RWPE2 (cell line): ENCODE measurements at places on chromosomes 11 and 22.

DNA sequence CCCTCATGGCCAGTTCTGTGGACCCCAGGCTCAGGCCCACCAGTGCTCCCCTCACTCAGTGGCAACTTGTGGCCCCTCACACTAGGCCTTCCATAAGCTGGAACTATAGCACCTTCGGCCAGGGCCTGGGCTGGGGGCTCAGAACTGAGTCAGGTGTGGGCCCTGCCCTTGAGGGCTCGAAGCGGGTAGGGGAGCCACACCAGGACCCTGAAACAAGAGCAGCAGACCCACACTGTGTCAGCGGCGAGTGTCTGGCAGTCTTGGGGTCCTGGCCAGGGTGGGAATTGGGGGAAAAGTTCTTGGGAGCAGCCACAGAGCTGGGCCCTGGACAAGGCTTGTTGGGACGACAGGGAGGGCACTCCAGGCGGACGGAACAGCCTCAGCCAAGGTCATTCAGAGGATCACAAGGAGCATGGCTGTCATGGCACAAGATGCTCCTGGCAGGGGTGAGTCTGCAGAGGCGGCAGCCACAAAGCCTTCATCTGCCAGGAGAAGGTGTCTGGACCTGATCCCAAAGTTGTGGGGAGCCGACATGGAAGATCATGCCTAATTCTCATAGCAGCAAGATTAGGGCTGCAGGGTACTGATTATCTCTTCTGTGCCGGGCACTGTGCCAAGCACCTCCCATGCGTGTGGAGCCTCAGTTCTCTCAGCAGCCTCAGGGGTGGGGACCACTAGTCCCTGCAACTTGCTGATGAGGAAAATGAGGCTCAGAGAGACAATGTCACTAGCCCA is 50.7 kb downstream of the SHISAL1 start:
- peak; percentile 23 for DNase-seq

DNA sequence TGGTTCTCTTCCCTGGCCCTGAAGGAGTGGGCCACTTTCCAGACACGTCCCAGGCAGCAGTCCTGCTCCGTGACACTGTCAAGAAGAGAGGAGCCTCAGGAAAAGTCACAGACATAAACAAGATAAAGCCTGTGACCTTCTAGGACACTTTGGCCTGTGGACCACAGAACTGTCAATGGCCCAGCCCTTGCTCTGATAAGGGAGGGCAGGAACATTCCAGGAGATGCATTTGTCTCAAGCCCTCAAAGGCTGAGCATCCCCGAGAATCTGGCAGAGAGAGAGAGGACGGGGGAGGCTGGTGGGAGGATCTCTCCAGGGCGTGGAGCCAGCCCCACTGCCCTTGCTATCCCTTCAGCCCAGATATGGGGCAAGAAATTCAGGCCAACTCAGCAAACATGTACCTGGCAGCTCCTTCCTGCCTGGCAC is 476.4 kb downstream of the INSC start:
- no peak for DNase-seq

DNA sequence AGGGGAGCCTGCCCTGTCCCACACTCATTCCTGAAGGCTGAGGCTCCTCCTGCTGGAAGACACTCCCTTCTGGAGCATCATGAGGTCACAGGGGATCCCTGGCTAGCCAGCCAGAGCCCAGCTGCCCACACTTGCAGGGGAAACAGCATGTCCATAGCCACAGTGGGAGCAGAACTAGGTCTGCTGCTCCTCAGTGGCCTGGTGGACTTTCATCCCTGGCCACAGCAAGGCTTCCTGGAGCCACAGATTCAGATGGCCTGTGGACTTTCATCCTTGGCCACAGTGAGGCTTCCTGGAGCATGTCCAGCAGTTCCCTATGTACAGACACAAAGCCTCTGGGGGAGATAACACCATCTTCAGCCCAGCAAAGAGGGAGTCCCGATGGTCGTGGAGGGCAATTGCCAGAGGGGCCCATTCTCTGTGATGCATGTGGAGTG is 5.9 kb upstream of the APOL6 start:
- DNase-seq, result no peak

GRCh38 chr11:118896472-118896913 is 12.8 kb downstream of the CXCR5 start:
- DNase-seq, result no peak

DNA sequence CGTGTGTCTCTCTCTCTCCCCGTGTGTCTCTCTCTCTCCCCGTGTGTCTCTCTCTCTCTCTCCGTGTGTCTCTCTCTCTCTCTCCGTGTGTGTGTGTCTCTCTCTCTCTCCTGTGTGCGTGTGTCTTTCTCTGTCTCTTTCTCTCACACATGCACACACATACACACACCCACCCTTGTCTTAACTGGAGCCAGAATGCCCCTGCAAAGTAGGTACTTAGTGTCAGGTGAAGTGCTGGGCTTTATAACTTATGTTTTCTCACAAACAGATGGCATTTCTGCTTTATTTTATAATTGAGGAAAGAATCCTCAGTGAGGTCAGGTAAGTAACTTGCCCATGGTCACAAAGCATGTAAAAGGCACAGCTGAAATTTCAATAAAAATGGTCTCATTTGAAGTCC is 106.0 kb downstream of the CSNK2A3 start:
- no peak for DNase-seq

- DNase-seq, result no peak
Observed at GRCh38 chr22:47713941-47714340, 951.5 kb downstream of the TBC1D22A start.

- no peak for DNase-seq
Observed at GRCh38 chr11:75326439-75326810, 25.0 kb downstream of the ARRB1 start.

DNA sequence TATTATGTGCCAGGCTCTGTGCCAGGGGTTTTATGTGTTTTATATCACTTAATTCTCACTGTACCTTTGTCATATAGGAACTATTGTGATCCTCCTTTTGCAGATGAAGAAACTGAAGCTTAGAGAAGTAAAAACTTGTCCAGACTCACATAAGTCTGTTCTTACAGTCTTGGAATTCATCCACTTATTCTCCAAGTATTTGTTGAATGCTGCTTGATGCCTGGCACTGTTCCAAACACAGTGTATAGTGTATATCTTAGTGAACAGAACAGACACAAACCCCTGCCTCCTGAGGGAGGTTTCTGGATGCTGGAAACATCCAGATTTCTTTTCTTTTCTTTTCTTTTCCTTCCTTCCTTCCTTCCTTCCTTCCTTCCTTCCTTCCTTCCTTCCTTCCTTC is 29.0 kb upstream of the FGF3 start:
- no peak for DNase-seq

GRCh38 chr11:63165706-63166310 is 21.8 kb upstream of the SLC22A24 start:
- DNase-seq, result no peak
